ENCODE measurements at places on chromosomes 11 and 22.
A peak's percentile ranks its signal among the peaks of the same experiment; 100 is the strongest.

GRCh38 chr11:121372671-121373429 lies 79.3 kb upstream of the SORL1 start:
- DNase-seq: no peak

- DNase-seq: no peak
Measured at GRCh38 chr11:66659763-66660162, 17.9 kb downstream of the RBM4B start.

- DNase-seq: no peak
Measured at GRCh38 chr22:31360029-31360428, 13.9 kb upstream of the PATZ1 start.

- DNase-seq: no peak
Measured at GRCh38 chr22:48065892-48066291, 1303.4 kb downstream of the TBC1D22A start.

- DNase-seq: peak; percentile 67
Measured at GRCh38 chr11:67265633-67266448, 432 bp upstream of the GRK2 start.

- no peak for DNase-seq
Measured at GRCh38 chr22:43955883-43956782, 891 bp downstream of the SAMM50 start.

GRCh38 chr11:41943656-41944055 lies 484.2 kb upstream of the LRRC4C start:
- DNase-seq: no peak

DNA sequence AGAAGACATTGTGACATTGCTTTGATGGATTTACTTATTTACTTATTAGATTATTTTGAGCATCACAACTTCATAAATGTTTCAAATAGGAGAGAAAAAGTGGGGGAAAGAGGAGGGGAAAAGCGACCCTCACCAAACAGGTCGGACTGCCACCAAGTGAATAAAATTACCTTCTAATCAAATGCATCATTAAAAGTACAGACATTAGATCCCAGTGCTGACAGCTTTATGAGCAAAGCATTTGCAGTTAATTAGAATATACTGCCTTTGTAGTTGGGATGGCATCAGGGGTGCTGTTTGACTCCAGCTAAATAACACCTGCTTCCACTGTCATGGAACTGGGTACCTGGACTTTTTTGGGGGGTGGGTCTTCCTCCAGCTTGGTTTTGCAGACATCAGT lies 299.6 kb downstream of the OPCML start:
- no peak for DNase-seq

- no peak for DNase-seq
Measured at GRCh38 chr11:3610846-3611245, 30.9 kb downstream of the ART5 start.

DNA sequence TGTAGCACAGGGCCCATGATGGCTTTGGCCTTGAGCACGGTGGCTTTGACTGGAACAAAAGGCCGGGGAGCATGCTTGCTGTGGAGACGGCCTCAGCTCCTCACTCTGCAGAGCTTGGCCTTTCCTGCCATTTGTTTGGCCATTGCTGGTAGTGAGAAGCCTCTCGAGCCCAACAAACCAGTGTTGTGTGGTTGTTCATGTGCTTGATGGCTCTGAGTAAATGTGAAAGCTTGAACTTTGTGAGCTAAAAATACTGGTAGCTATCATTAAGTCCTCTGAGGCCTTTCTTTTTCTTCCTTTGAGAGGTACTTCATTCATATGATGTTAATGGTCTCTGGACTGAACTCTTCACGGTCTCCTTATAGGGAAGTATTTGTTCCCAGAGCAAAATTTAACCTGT lies 39.6 kb downstream of the NAT10 start:
- DNase-seq: no peak

GRCh38 chr22:17841836-17842235 lies 67.6 kb upstream of the BID start:
- DNase-seq: no peak

- no peak for DNase-seq
Measured at GRCh38 chr11:48669146-48669545, 180.6 kb downstream of the OR4A47 start.

DNA sequence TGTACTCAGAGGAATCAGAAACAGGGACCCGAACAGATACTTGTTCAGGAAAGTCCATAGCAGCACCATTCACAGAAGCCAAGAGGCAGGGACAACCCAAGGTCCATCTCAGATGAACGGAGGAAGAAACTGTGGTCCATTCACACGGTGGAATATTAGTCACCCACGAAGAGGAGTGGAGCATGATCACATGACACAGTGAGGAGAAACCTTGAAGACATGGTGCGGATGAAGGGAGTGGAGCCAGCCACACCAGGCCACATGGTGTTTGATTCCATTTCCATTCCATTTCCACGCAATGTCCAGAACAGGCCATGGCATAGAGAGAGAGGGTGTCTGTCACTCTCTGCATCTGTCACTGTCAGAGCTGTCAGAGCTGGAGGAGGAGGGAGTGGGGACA lies 30.7 kb downstream of the NADSYN1 start:
- DNase-seq: no peak

DNA sequence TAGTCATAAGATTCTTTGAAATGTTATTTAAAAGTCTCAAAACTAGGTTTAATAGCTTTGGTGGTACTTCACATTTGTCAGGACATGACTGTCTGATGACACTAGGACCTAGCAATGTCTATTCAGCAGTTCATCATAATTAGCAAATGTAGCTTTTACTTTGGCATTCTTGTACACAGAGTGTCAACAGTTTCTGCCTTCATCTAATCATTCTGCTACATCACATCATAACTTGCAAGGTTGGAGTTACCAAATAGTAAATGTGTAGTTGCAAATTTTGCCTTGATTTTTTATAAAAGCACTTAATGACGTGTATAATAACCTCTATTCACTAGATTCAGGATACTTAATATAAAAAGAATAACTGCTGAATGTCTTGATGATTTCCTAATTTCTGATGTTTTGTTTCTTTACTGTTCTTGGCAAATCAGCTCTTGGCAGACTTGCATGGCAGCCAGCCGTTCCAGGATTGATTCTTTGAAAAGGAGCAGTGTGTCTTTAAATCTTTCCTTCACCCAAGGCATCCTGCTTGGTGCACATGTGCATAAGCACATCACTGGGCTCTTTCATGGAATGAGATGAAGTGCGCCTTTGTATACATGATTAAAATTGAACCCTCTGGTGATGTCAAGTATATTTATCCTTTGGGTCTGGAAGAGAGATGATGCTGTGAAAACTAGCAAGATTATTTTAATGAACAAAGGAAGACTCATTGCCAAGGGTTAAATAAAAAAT lies 12.2 kb downstream of the FBXO7 start:
- DNase-seq: no peak

DNA sequence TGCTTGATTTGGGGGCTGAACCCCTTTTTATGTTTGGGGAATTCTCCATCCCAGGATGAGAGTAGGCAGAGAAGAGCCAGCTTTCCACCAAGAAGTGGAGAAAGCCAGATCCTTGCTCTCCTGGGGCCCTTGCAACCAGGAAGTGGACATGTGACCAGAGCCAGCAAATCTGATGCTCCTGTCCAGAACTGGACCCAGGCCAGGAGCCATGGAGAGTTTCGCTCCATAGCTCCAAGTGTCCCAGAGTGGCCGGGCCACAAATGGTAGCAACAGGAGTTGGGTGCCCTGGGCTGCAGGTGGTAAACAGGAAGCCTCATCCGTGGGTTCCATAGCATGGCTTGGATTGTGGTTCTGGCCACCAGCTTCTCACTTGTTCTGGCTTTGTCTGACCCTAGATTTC lies 93.9 kb upstream of the CD82 start:
- DNase-seq: no peak

DNA sequence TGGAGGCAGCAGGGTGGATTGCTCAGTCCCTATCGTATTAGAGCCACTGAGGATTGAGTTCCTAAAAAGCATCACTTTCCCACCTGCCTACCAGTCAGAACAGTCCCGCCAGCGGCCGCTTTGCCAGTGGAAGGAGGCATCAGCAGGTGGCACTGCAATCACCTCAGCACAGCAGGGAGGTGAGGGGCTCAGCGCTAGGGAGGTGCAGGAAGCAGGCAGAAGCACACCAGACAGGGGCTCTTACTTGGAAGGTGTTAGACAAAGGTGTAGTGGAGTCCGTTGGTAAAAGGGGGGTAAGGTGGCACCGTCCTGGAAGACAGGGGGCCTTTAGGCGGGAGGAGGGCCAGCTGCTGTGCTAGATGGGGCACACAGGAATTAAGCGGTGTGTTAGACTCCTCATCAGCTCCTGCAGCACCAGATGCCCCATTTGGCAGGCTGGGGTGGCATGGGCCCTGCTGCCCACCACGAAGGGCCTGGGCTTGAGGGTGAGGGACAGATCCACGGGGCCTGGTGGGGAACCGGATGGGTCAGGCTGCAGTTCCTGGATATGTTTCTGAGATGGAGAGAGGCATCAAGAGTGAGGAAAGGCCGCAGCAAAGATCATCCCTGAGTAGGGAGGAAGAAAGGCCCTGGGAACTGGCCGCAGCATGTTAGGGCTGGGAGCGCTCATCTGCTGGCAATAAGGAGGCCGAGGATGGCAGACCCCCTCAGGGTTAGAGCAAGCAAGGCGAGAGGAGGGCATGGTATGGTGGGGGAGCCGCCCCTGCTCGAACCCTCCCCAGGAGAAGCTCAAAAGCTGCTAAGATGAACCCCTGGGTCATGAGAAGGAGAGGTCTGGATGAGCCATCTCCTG lies 42.5 kb downstream of the C11orf58 start:
- DNase-seq: no peak

GRCh38 chr22:27170491-27170890 lies 513.1 kb downstream of the MIAT start:
- DNase-seq: no peak

DNA sequence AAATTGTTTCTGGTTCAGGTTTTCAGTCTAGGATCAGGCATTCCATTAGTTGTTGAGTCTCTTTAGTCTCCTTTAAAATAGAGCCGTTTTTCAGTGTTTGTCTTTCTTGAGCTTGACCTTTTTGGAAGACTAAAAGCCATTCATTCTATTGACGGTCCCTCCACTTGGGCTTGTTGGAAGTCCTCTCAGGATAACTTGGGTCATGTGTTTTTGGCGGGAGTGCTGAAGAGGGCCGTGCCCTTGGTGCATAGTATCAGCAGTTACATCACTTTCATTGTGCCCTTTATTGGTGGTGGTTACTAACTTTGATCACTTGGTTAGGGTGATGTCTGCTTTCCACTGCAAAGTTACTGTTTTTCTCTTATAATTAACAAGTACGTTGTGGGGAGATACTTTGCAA lies 20.8 kb downstream of the CECR2 start:
- DNase-seq: no peak

- no peak for DNase-seq
Measured at GRCh38 chr11:1302041-1302460, 7.4 kb downstream of the TOLLIP start.

GRCh38 chr11:31141789-31142188 lies 227.8 kb downstream of the DCDC1 start:
- no peak for DNase-seq

DNA sequence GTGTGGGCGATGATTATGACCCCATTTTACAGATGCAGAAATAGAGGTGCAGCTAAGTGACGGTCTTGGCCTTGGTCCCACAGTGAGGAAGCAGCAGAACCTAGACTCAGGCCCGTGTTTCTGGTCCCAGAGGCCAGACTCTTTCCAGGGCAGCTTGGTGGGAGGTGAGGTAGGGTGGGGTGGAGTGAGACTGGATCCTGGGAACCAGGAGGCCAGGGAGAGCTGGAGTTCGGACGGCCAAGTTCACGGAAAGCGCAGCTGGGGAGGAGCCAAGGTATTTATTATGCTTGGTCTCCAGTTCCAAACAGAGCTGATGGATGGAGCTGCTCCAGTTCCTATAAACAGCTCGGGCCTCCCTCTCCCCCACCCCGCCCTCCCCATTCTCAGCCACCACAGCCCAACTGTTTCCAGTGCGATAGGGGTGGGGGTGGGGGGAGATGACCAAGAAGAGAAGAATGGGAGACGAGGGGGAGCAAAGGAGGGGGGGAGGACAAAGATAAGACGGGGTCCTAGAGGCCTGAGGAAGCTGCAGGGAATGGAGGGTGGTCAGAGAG lies 16.2 kb downstream of the LRRC32 start:
- no peak for DNase-seq

GRCh38 chr22:46706060-46706459 lies 32.0 kb downstream of the CERK start:
- no peak for DNase-seq

DNA sequence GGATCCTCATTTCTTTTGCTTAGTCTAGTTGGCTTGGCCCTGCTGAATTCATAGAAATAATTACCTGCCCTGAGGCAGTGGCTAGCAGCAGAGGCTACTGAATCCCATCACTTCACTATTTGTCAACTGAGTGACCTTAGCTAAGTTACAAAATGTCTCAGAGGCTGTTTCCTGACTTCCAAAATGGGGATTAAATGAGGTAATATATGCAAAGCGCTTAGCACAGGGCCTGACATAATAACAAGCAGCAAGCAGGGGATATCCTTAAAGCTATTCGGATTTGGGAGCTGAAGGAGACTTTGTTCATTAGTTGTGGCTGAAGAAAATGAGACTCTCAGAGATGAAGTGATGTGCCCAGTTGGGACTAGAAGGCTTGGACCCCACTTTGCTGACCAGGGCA lies 2.8 kb downstream of the NRGN start:
- no peak for DNase-seq

GRCh38 chr11:37170311-37170710 lies 572.3 kb upstream of the RAG2 start:
- DNase-seq: no peak

- no peak for DNase-seq
Measured at GRCh38 chr11:72405009-72405408, 29.3 kb downstream of the CLPB start.

DNA sequence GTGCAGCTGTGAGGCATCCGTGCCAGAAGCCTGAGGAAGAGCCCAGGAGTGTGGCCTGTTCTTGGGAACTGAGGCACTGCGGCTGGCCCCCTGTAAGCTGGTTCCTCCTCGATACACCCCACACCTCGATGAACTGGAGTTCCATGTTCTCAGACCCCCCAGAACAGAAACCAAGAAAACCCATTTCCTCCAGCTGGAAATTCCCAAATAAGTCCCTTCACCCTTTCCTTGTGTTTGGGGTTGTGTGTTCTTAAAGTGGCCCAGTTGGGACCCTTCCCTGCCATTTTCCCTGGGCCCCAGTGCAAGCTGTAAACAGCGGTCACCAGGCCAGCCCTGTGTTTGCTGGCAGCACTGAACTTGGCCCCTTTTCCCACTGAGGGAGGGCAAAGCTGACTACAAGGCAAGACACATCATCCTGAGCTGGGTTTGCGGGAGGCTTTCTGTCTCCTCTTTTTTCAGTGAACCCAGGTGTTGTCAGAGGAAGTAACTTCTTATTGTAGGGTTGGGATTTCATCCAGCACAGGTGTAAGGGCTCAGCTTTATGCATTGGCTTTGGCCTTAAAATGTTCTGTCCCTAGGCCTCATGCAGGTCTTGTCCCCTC lies 60.1 kb upstream of the MPEG1 start:
- DNase-seq: no peak

DNA sequence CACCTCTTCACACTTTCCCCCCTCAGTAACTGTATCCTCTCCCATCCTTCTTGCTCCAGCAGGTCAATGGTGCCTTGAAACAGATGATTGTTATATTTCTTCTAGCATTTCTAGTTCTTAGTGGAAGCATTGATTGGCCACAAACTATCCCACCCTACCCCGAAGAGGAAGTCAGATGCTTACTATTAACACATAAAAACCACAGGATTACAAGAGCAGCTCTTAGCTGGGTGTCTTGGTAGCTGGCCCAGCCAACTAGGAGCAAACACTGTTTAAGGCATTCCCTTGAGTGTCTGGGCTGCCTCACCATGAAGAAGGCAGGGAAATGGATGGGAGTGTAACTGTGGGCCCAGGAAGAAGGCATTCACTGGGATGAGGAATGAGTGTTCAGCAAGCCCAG lies 176.6 kb downstream of the GRIK4 start:
- DNase-seq: no peak
